ENCODE measurements at places on chromosomes 2 and 18.

DNA sequence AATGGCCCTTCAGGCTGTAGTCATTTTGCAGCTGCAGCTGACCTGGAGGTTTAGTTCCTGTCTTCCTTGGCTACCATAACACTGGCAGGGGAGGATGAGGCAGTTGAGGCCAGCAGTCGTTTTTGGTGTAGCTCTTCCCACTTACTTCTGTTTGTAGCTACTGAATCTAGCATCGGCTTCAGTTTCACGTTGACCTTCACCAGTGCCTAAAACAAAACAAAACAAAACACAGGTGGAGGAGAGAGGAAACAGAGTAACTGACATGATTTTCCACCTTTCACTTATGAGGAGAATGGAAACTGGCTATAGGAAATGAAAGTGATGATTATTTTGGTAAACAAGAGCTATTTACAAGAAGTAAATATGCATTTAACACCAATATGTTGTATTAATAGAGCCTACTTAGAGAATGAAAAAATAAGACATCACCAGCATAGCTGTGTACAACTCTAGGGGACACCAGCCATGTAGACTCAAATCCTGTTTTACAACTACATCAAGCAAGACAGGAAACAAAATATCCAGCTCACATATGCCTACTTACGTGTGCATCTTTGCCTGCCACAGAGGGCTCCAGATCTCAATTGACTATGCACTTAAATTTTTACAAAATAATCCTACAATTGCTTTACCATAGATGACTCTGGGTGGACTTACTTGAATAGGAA, 236.9 kb downstream of the AGPS start:
- no peak for DNase-seq

GRCh38 chr2:196968516-196968915, 42.0 kb upstream of the PGAP1 start:
- no peak for DNase-seq

GRCh38 chr2:36088716-36089328, 266.8 kb upstream of the CRIM1 start:
- DNase-seq = no peak

GRCh38 chr18:55893948-55894347, 306.0 kb upstream of the TCF4 start:
- DNase-seq = no peak

GRCh38 chr2:88110830-88111229, 17.0 kb downstream of the FABP1 start:
- no peak for DNase-seq

DNA sequence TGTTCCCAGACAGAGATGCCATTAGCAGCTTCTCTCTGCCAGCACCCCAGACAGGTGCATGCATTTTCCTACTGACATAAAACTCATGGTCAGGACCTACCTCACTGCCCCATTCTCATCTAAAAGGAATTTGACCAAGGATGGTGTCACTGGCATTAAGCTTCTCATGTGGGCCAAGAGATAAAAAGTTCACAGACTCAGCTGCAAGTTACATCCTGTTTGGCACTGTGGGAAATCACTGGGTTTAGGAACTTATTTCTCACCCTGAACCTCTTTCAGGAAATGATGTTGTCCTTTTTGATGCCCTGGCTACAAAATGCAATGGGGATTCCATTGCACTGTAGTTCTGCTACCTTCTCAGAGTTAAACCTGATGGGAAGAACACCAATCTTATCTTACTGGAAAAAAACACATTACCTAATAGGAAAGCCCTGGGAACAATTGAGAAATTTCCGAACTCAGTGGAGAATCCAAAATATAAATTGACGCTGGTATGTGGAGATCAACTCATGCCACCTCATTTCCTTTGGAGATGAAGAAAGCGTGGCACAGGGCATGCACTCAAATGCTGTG, 252.1 kb upstream of the COPS8 start:
- no peak for DNase-seq

DNA sequence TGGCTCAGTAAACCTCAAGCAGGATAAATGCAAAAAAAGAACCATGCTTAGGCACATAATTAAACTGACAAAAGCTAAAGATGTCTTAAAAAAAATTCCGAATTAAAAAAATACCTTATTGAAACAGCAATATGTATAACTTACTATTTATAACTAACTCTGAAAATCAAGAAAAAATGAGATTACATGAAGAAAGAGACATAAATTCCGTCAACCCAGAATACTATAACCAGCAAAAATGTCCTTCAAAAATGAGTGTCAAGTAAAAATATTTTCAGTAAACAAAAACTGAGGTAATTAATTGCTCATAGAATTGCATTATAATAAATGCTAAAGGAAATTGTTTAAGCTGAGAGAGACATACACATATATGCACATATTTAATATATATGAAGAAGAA, 474.5 kb upstream of the SYT4 start:
- no peak for DNase-seq

- no peak for DNase-seq
These were observed at the start of gene DCTN1 for GRCh38 chr2:74379851-74380789. DCTN1 (minus strand) TSS chr2:74380311; CDS start chr2:74380037, 274 bp downstream.

GRCh38 chr2:64025741-64026140, 6.5 kb upstream of the VPS54 start:
- no peak for DNase-seq

Measured in stimulated activated naive CD4-positive, alpha-beta T cell treated with Interleukin-2 at 50 U/mL for 16 hours (primary cell).